ENCODE measurements at places on chromosomes 12 and 14.

- no peak for DNase-seq
Observed at GRCh38 chr14:33062476-33062875, 123.8 kb downstream of the NPAS3 start.

GRCh38 chr12:82954572-82954971 lies 267.9 kb downstream of the TMTC2 start:
- DNase-seq: no peak

DNA sequence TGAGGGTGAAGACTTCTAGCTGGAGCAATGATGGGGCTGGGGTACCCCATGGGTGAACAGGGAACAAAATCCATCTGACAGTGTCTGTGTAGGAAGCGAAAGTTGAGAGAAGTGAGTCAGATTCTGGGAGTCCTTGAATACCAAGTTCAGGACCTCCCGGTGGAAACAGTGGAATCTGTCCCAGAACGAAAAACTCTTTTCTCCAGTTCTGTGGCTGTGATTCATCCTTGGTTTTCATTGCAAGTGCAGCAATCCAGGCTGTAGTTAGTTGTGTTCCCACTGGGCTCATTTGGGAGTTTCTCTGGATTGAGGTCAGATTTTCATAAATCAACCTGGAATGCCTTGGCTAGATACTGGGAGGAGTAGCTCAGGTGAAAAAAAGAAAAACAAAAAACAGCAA lies 120.7 kb downstream of the C12orf75 start:
- no peak for DNase-seq

DNA sequence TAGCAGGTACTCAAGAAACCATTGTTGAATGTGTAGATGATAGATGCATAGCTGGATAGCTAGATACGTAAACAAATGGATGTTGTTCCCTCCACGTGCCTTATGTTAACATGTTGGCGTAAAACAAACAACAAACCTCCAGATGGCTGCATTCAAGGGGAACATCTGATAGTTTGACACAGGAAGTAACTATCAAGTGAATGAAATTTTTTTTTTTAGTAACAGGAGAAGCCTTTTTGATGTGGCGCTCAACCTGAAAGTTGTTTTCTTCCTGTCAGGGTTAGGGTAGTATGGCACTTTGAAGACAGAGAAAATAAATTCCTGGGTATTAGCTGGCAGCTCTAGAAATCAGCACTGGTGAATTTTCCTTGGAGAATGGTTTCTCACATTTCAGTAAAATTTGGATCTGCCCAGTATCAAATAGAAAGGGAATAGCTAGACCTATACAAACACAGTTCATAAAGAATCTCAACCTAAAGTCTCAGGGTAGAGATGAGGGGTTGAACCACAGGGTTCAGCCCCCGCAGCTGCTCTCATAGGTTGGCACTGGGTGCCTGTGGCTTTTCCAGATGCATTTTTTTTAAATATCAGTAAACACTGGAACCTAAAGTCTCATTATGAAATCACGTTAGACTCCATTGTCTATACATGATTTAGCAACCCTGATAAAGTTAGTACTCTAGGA lies 18.8 kb upstream of the RAP1B start:
- no peak for DNase-seq

GRCh38 chr14:73393375-73393774 lies 65.0 kb downstream of the NUMB start:
- no peak for DNase-seq

Measured in BE2C (cell line).